ENCODE measurements at places on chromosomes 3 and 15.
A peak's percentile ranks its signal among the peaks of the same experiment; 100 is the strongest.

- DNase-seq = no peak
These were observed 33.2 kb upstream of the TSPAN3 start for GRCh38 chr15:77104155-77104554.

- no peak for DNase-seq
These were observed 18.1 kb downstream of the DNAJB11 start for GRCh38 chr3:186588632-186589031.

GRCh38 chr15:94273826-94274225 lies 42.5 kb downstream of the MCTP2 start:
- DNase-seq = no peak

- no peak for DNase-seq
These were observed 4.1 kb downstream of the DET1 start for GRCh38 chr15:88542342-88542733.

DNA sequence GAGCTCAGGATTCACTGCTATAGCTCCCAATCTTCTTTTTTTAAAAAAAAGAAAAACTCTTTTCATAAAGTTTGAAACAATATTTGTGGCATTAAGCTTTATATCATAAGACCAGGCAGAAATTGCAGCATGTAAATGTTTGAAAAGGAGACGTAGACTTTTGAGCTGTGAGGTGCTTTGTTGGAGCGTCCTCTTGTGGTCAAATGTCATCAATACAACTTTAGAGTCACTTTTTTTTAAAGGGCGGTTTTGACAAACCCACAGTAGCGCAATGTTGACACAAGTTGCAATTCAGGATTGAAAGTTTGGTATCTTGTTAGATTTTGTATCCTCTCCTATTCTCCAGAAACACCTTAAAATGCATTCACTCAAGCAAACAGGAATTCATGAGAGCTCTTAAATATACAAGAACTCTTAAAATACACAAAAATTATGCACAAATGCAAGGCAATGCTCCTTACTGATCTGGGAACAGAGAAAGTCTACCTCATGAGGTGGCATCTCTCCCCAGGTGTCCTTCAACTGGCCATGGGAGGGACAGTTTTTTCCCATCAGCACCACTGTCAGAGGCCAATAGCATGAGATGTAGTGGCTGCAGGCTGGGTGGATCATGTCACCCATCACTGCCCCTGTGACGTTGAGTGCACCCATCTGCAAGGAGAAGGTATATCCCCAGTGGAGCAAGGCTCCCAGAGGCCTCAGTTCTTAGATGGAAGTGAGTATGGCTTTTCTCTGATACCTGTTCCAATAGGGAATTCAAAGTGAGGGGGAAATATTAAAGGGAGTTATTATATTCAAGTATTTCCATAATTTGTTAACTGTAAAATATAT lies 70.7 kb downstream of the ANXA2 start:
- peak; percentile 47 for DNase-seq

DNA sequence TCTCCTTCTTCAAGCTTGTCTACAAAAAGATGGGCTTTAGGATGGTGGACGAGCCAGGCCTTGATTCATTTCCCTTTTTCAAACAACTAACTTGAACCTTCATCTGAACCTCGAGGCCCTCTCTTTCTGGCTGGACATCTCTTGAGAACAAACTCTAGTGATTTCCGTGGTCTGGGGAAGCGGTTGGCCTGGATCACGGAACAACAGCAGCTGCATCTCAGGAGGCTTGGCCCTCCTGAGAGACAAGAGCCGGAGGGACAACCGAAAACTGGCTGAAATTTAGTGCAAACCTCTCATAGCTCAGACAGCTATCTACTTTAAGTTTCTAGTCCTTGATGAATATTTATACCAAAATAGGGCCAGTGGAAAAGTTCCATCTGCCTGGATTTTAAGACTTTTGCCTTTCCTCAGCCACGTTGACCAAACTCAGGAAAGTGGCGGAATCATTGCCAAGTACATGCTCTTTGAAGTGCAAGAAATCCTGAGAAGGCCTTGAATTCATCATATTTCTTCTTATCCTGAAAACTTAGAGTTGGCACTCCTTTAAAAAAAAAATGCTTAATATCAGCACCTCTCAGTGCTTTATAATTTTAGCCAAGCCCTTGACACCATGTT lies 14.5 kb downstream of the LMCD1 start:
- no peak for DNase-seq

DNA sequence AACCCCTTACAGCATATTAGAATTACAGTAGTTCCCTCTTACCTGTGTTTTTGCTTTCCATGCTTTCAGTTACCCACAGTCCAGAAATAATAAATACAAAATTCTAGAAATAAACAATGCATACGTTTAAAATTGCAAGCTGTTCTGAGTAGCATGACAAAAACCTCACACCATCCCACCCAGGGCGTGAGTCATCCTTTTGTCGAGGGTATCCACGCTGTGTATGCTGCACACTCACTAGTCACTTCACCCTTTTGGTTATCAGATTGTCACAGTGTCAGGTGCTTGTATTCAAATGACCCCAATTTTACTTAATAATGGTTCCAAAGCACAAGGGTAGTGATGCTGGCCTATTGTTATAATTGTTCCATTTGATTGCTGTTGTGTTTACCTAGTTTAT lies 72.5 kb upstream of the P3H2 start:
- no peak for DNase-seq

DNA sequence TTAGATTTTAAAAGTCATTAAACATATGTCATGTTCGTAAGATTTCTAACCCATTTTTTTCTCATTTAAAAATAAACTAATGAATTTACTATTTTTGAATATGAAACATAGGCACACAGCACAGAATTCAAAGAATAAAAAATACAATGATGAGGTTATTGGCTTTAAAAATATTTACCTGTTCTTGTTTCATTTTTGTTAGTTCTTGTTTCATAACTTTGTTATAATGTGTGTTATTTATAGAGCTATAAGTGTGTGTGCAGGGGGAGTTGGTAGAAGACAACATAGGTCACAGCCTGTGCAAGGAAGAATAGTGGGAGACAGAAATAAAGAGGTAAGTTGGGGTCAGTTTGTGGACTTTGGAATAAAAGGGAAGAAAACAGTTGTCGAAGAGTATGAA lies 30.8 kb upstream of the NRROS start:
- no peak for DNase-seq

GRCh38 chr3:53949541-53949940 lies 57.9 kb upstream of the SELENOK start:
- DNase-seq = no peak

- DNase-seq = no peak
These were observed 106.6 kb downstream of the MYH15 start for GRCh38 chr3:108403686-108404345.

- DNase-seq = peak; percentile 55
These were observed 8.8 kb downstream of the TBC1D23 start for GRCh38 chr3:100269410-100270214.

GRCh38 chr3:124986192-124987143 lies 51.9 kb upstream of the MUC13 start:
- peak; percentile 91 for DNase-seq

GRCh38 chr3:99789011-99789721 lies 28.5 kb upstream of the CMSS1 start:
- DNase-seq = peak; percentile 57

GRCh38 chr3:112407888-112408702 lies 75.1 kb downstream of the CD200 start:
- DNase-seq = no peak

GRCh38 chr3:21781355-21781754 lies 30.3 kb upstream of the ZNF385D start:
- no peak for DNase-seq

DNA sequence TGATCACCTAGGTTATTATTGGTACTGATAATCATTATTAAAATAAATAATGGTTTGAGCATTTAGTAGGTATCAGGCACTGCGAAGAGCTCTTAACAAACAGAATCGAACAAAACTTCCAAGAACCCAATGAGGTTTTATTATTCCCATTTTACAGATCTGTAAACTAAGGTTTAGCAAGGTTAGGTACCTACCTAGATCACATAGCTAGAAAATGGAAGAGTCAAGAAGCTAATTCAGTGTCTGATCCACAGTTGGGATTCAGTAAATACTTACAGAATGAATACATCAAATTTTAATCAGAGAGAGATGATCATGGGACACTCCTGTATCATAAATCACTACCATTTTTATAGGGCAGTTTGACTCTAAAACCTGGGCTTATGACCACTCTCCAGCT lies 15.5 kb downstream of the GJD2 start:
- DNase-seq = no peak

GRCh38 chr3:54071601-54072000 lies 50.8 kb upstream of the CACNA2D3 start:
- DNase-seq = no peak
